ENCODE measurements at places on chromosomes 16 and 17. TPM values are rescaled to one million over a fixed set of nuclear protein-coding genes. Genes with fewer than 3 reads are reported as not detected.

GRCh38 chr17:58420827-58421226 lies 3.5 kb upstream of the RNF43 start:
- no peaks in the 10 kb centered on the region for H3K36me3 ChIP-seq
- H3K27ac ChIP-seq: no peak overlapping the region

DNA sequence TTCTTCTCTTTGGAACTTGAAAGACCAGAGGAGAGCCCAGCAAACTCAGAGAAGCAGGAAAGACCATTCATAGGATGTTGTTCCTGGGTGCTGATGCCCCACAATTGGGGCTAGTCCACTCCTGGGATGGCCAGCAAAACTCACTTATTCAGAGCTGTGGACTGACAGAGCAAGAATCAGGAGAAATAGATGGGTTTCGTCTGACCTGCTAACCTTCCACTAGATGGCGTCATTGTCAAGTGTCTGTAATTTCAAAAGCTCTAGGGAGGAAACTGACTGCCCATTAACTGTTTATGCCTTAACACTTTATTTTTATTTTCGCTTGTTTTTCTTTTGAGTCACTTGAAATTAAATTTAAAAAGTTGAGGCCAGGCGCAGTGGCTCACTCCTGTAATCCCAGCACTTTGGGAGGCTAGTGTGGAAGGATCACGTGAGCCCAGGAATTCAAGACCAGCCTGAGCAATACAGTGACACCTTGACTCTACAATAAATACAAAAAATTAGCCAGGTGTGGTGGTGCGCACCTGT lies 28.7 kb upstream of the MILR1 start:
- H3K27me3 ChIP-seq: no peaks in the 10 kb centered on the region
- H3K36me3 ChIP-seq: no peaks in the 10 kb centered on the region
- peak; percentile 74 for DNase-seq
- no peaks in the 10 kb centered on the region for H3K4me1 ChIP-seq
- H3K27ac ChIP-seq: no peak overlapping the region

DNA sequence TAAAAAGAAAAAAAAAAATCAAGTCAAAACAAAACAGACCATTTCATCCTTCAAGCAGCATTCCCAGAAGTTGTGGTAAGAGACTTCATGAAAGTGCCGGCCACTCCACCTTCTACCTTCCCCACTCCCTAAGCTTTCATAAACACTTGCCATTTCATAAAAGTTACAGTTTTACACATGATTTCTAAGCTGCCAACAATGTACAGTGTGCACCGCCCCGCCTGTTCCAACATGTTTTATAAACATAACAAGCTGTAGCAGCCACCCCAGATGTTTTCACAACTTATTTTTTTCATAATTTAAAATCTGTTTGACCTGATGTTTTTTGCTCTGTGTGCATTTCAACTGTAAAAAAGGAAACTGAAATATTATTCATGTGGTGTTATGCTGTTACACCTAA lies 608.1 kb downstream of the TOX3 start:
- H3K4me1 ChIP-seq: peaks cover 15% of the 10 kb centered on the region
- no peak overlapping the region for H3K4me3 ChIP-seq
- no peak for DNase-seq
- H3K27ac ChIP-seq: no peak overlapping the region

Gene KLHL10
- total RNA-seq: 0.65 TPM
